Vein endothelial cell (primary cell): ENCODE measurements at places on chromosomes 7 and 10. TPM values are rescaled to one million over a fixed set of nuclear protein-coding genes. Genes with fewer than 3 reads are reported as not detected.

The ADAP1 gene
- 0.65 and 1.4 TPM in 2 replicates for total RNA-seq

The GPR37 gene
- total RNA-seq: 0.76 and 4.2 TPM in 2 replicates

The GARIN1A gene
- 0.33 and 1.2 TPM in 2 replicates for total RNA-seq

The NUTM2A gene
- total RNA-seq: 0.48 and 0.65 TPM in 2 replicates

The TMEM225B gene
- not detected in 2 replicates for total RNA-seq

The MUC12 gene
- total RNA-seq: not detected in 2 replicates
